ENCODE measurements at places on chromosomes 2 and 18.
A peak's percentile ranks its signal among the peaks of the same experiment; 100 is the strongest.

- DNase-seq = no peak
Measured at GRCh38 chr2:222306393-222307142, 7.8 kb upstream of the PAX3 start.

- DNase-seq = no peak
Measured at GRCh38 chr2:130729322-130730299, 741 bp downstream of the GPR148 start.

GRCh38 chr2:208726242-208726641 lies 319.6 kb downstream of the PTH2R start:
- DNase-seq = no peak

DNA sequence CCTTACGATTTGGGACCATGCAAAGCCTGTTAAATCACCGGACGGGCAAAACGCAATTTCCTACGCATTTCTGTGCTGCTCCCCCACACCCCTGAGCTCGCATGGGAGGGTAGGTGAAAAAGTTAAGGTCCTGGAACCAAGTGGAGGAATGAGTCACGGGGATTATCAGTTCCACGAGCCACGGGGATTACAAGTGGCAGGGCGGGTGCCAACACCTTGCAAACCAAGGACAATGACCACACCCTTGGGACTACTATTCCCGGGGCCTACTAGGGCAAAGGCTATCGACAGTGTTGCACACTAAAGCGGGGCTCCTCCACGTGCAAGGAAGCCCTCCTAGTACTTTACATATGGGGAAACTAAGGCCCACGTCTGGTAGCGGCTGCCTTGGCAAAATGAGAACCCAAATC lies 447 bp downstream of the RETSAT start:
- DNase-seq = no peak

- DNase-seq = no peak
Measured at GRCh38 chr18:62321201-62321600, 3.9 kb upstream of the TNFRSF11A start.

GRCh38 chr18:41939326-41939725 lies 15.7 kb upstream of the PIK3C3 start:
- no peak for DNase-seq

- no peak for DNase-seq
Measured at GRCh38 chr2:18752667-18753422, 163.5 kb upstream of the NT5C1B start.

DNA sequence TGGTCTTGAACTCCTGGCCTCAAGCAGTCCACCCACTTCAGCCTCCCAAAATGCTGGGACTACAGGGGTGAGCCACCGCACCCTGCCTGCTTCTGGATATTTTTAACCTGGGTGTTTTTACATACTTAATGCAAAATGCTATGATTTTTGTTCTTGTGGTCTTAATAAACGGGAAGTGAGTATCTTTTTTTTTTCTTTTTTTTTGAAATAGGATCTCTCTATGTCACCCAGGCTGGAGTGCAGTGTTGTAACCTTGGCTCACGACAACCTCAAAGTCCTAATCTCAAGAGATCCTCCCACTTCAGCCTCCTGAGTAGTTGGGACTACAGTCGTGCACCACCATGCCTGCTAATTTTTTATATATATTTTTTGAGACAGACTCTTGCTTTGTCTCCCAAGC lies 19.2 kb upstream of the ASXL2 start:
- DNase-seq = no peak

GRCh38 chr2:68098291-68098797 lies 35.5 kb upstream of the C1D start:
- no peak for DNase-seq

DNA sequence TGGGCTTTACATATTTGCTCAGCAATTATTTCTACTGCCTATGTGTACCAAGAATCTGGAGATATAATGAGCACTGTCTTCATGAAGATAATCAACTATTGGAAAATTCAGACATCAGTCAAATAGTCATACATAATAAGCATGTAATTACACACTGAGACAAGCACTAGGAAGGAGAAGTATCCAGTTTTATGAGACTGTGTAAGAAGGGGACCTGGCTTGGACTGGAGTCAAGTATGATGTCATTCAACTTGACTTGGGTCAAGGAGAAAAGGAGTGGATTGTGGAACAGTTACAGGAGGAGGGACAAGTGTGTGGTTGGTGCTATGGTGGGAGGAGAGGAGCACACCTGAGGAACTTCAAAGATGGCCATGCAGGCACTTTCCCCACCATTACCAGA lies 419.8 kb upstream of the TRIB2 start:
- DNase-seq = no peak

DNA sequence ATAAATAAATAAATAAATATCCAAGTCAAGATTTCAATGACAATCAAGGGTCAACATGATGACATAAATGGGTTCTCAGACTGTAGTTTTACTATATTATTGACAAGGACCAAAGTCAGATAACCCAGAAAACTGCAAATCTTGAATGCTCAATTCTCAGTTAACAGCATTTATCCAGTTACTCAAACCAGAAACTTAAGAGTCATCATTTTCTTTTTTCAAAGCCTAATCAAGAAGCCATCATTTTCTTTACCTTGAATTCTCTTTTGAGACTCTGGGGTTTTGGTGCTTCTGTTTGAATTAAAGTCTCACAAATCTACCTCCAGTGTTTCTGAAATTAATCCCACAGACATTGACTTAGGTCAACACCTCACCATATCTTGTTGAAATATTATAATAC lies 14.1 kb downstream of the TRMT61B start:
- DNase-seq = no peak

DNA sequence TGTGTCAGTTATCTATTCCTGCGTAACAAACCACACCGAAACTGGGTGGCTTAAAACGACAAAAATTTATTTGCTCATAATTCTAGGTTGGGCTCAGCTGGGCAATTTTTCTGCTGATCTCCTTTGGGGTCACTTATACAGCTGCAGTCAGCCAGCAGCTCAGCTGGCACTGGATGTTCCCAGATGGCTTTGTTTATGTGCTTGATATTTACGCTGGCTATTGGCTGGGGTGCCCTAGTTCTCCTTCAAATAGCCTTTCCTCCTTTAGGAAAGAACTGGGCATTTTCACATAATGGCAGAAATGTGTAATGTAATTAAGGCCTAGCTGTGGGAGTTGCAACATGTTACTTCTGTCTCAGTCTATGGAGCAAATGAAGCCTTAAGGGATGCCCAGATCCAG lies 142.2 kb downstream of the B3GNT2 start:
- DNase-seq = no peak

GRCh38 chr2:134765987-134766386 lies 47.2 kb upstream of the TMEM163 start:
- no peak for DNase-seq

DNA sequence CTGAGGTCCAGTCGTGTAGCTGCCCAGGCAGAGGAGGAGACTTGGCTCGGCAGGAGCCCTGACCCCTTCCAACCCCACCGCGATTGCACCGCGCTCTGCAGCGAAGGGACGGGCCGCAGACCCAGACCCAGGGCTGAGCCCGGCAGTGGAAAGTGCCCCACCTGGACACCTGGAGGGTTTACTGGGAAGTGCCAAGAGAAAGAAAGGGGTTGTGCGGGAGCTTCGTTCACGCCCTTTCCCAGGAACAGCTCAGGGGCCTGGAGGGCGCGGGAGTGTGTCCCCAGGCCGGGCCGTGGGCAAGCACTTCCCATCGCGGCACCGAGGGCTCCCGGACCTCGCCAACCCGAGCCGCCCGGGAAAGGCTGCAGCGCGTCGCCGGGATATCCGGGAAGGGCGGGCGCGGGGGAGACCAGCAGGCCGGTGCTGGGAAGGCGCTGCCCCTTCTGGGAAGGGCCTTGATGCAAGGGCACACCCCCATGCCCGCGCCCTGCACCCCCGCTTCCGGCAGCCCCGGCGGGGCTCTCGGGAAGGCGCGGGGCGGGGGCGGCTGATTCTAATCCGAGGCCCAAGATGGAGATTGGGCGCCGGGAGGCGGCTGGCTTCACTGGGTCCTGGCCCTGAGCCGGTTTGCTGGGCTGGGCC lies 36.1 kb upstream of the MRPL33 start:
- DNase-seq = peak; percentile 53

GRCh38 chr2:170361090-170361936 lies 183.4 kb downstream of the MYO3B start:
- DNase-seq = no peak

- DNase-seq = peak; percentile 57
Measured at GRCh38 chr2:64873472-64873924, 115.7 kb upstream of the SLC1A4 start.

DNA sequence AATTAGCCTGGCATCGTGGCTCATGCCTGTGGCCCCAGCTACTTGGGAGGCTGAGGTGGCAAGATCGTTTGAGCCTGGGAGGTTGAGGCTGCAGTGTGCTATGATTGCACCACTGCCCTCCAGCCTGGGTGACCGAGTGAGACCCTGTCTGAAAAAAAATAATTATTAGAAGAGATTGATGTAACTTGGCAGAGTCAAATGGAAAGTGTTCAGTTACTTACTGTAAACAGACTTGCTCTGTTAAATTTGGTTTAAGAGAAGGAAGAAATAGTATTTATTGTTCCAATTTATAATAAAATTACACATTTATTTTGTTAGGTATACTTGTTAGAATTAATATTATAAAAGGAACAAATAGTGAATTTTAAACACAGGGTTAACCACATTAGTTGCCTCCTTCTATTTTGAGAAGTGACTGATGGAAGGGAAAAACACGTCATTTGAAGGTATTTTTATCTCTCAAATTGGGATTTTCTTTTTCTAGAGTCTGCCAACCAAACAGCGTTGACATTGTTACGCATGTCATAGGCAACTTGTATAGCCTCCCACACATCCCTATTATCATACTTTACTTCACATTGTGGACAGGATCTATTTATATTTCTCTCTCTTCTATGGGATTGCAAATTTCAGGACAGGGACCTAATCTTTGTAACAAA lies 118.8 kb upstream of the B3GNT2 start:
- no peak for DNase-seq

DNA sequence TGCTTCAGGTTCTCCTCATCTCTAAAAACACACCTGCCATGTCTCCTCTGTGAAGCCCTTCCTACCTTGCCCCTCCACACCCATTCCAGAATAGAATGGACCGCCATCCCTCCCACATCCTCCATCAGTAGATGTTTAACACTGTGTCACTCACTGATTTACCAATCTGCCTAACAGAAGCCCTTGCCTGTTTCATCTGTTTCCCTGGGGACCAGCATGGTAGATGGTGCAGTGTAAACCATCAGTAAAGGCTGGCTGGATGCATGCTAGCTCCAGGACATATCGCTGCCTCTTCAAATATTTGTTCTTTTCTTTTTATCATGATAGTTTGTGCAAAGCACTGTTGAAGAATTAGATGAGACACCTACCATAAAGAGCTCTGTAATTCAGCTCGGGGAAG lies 271.4 kb downstream of the PIEZO2 start:
- no peak for DNase-seq

- DNase-seq = no peak
Measured at GRCh38 chr2:120630031-120630701, 105.5 kb upstream of the GLI2 start.

- DNase-seq = peak; percentile 41
Measured at GRCh38 chr2:204177977-204178522, 241.5 kb downstream of the ICOS start.

GRCh38 chr18:23784832-23785245 lies 95.6 kb downstream of the LAMA3 start:
- no peak for DNase-seq

GRCh38 chr2:25926984-25927756 lies 48.9 kb upstream of the ASXL2 start:
- DNase-seq = peak; percentile 2

DNA sequence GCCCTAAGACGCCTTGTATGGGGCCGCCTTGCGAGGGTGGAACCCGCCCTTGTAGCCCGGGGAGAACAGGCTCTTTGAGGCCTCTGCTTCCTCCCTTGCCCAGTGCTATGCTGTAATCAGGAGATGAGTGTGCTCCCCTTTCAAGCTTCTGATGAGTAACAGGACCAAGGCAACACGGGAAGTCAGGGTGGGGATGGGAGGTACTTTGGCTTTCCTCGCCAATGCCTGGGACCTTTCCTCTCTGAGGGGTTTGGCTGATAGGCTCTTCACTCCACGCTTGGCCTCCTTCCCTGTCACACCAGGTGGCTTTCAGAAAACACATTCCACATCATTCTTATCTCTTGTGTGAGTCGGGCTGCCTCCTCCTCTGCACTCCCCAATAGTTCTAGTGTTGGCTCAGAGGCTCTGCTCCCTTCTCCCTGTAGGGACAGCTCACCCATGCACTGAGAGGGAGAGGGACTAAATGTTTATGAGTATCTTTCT lies 223.7 kb upstream of the TRIB2 start:
- DNase-seq = peak; percentile 33

DNA sequence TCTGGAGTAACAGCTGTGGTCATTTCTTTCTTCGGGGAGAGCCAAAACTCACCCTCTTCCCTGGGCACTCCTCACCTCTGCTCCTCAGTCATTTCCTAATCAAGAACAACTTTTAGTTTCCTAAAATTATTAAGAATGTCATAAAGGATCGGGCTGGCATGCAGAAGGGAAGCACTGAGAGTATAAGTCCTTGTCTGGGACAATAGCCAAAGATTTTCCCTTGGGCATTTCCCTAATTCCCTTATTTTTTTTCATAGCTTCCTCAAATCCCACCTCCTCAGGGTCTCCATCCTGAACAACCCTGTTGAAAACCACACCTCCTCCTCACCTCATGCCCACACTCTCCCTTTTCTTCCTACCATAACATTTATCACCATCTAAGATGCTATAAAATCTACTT lies 115.0 kb downstream of the MREG start:
- DNase-seq = no peak

DNA sequence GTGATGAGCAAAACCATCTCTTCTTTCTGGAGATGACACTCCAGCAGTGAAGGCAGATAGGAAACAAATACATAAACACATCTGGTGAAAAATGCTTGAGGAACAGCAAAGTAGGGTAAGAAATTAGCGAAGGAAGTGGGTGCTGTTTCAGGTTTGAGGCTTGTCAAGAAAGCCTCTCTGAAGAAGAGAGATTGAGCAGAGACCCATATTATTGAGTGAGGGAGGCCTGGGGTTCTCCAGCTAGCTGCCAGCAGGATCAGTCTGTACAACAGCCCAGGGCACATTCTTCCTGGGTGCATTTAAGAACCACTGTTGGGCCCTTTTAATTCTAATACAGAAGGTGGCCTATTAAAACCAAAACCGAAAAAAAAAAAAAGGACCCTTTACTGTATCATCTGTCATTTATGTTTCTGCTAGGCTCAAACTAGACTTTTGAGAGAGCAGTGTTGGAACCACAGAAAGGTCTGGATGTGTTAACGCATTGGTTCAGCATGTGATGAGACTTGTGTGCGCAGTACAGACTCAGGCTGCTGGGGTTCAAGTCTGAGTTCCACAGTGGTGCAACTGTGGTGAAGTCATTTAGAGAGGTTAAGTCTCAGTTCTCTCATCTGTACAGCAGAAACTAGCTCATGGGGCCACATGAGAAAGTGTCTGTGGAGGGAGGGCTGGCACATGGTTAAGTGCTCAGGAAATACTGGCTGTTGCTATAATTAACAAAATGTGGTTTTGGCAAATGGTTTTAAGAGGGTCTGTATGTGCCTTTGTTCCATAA lies 28.9 kb downstream of the MGAT5 start:
- peak; percentile 57 for DNase-seq

- DNase-seq = no peak
Measured at GRCh38 chr2:10935953-10936942, 24.5 kb downstream of the KCNF1 start.
